ENCODE measurements at places on chromosomes 4 and X. TPM values are rescaled to one million over a fixed set of nuclear protein-coding genes. Genes with fewer than 3 reads are reported as not detected.

GRCh38 chrX:105658136-105658535 is 164.2 kb upstream of the NRK start:
- H3K36me3 ChIP-seq = no peaks in the 10 kb centered on the region
- no peak overlapping the region for H3K4me3 ChIP-seq
- no peak overlapping the region for H3K27ac ChIP-seq
- no peaks in the 10 kb centered on the region for H3K4me1 ChIP-seq
- no peak for DNase-seq

DNA sequence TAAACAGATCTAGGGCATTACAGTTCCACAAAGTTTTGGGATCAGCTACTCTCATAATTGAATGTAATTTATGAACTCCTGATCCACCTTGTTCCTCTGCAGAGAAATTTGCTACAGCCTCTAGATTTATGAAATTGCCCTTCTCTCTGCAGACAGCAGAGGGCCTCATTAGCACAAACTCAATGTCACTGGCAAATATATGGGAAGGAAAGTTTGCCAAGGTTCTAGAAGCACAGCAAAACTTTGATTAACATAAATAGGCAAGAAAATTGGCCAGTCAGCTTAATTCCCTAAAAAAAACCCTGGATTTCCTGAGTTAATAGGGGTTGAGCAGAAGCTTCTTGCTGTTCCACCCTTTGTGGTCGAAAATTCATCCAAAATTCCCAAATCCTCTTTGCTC is 31.5 kb downstream of the PRPS1 start:
- no peaks in the 10 kb centered on the region for H3K36me3 ChIP-seq
- H3K4me1 ChIP-seq = no peaks in the 10 kb centered on the region
- no peak overlapping the region for H3K4me3 ChIP-seq
- DNase-seq = no peak
- H3K27ac ChIP-seq = no peak overlapping the region
- no peaks in the 10 kb centered on the region for H3K27me3 ChIP-seq

- H3K27me3 ChIP-seq = no peaks in the 10 kb centered on the region
- H3K27ac ChIP-seq = peak overlapping the region; percentile 77
- peaks cover 6% of the 10 kb centered on the region for H3K4me1 ChIP-seq
- DNase-seq = peak; percentile 60
Measured at GRCh38 chr4:52037689-52038102, 403 bp downstream of the SGCB start.

DNA sequence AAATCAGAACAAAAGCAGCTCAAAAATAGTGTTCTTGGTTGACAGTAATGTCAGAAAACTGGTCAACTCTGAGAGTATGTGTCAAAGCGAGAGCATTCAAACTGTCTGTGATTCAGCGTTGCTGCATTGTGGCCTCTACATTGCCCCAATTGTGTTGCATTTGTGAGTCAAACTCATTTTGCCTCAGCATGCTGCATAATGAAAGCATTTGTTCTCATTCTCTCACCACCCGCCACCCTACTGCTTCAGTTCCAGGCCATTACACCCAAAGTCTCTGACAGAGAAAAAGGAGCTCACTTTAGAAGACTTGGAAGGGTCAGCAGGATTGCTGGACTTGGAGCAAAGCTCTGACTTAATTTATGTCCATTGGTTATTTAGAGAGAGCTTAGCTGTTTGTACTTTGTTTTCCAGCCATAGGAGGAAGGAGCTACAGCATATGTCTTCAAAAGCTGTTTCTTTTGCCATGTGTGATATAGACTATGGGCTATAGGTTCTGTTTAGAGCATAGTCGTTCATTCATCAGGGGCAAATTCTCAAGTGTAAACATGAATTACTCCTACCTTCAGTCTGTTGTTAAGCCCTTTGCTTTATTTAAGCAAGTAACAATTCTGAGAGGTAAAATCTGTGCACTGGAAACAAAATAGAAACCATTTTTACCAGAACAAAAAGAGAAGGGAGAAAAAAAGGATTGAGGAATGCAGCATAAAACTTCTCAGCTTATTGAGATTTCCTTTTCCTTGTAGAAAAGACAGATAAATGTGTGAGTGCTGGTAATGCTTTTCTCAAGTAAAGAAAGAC is 153.4 kb upstream of the ANK2 start:
- no peaks in the 10 kb centered on the region for H3K4me1 ChIP-seq
- no peak overlapping the region for H3K27ac ChIP-seq
- no peak overlapping the region for H3K4me3 ChIP-seq

The SSX1 gene
- total RNA-seq = not detected

GRCh38 chrX:8084006-8084405 is 87.1 kb downstream of the VCX2 start:
- H3K4me1 ChIP-seq = no peaks in the 10 kb centered on the region
- no peaks in the 10 kb centered on the region for H3K27me3 ChIP-seq
- H3K4me3 ChIP-seq = no peak overlapping the region
- DNase-seq = no peak
- H3K27ac ChIP-seq = no peak overlapping the region

The SFRP2 gene
- 1,198 TPM for total RNA-seq

DNA sequence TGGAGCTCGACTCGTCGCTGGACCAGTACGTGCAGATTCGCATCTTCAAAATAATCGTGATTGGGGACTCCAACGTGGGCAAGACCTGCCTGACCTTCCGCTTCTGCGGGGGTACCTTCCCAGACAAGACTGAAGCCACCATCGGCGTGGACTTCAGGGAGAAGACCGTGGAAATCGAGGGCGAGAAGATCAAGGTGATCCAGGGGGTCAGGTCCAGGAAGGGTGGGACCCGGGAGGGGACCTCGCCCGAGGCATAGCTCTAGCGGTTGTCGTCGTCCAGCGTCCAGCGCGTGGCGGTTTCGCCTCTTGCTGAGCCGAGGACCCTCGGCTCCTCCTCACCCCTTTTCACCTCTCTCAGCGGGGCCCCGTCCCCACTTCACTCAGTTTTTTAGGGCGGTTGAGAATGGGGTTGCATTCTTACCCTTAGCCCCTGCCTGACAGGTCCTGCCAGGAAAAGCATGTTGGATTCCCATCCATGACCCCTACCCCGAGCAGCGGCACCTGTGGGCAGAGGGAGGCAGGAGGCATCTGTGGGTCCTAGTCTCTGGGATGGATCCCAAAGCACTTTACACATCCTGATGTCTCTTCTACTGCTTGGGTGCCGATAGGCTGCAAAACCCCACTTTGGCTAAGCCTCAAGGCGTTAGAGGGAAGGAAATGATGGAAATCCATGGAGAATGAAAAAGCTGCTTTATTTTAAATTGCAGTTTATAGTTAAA is 524 bp downstream of the RAB33A start:
- H3K27me3 ChIP-seq = no peaks in the 10 kb centered on the region
- no peak for DNase-seq
- H3K36me3 ChIP-seq = no peaks in the 10 kb centered on the region

The DKK2 gene
- 0.71 TPM for total RNA-seq

Measured in aorta (tissue), 5 donors.